ENCODE measurements at places on chromosomes 12 and 14.

GRCh38 chr12:116490471-116490870, 68.7 kb upstream of the MAP1LC3B2 start:
- DNase-seq: no peak

GRCh38 chr12:84706374-84706773, 206.2 kb downstream of the SLC6A15 start:
- no peak for DNase-seq

GRCh38 chr12:2258025-2258424, 205.2 kb downstream of the CACNA1C start:
- DNase-seq: no peak

- no peak for DNase-seq
Observed at GRCh38 chr14:23727566-23728335, 91.6 kb downstream of the DHRS2 start.

DNA sequence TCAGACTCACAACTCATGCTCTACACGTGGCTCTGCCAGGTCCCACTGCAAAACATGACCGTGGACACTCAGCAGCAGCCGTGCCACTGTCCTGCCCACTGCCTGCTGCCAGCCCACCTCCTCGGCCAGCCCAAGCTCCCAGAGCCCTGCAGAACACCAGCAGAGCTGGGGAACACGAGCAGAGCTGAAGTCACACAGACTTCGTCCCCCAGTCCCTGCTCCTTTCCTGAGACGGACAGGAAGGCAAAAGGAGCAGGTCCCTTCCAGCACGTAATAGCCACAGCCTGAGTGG, 152.1 kb downstream of the DPF3 start:
- DNase-seq: no peak

DNA sequence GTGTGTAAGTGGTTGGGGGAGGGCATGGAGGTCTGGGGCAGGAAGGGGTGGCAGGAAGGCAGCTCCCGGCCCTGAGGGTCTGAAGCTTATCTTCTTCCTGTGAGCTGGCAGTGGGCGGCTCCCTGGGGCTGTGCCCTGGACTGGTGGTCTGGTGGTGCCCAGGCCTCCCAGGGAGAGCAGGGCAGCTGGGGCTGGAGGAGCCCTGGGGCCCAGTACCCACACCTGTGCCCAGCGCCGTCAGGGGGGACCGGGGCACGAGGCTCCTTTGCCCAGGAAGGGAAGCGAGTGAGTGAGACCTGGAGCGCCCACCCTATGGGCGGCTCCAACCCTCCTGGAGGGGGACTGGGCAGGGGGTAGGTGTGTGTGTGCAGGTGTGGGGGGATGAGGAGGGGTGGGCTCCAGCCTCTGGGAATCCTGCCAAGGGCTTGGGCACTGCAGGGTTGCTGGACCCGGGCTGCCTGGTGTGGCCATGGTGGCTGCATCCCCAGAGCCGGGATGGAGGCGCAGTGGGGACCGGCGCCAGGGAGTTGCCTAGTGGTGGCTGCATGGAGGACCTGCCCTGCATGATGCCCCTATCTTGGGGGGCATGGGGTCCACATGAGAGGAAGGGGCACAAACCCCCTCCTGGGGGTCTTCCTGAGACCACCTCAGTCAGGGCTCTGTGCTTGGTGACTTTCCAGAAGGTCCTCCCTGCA, 353.6 kb downstream of the TMEM121 start:
- no peak for DNase-seq

- no peak for DNase-seq
Observed at GRCh38 chr12:85920324-85920947, 46.3 kb downstream of the NTS start.

GRCh38 chr14:71400871-71401321, 493.6 kb downstream of the PCNX1 start:
- DNase-seq: no peak

Data from activated CD4-positive, alpha-beta T cell treated with anti-CD3 and anti-CD28 coated beads for 24 hours (primary cell).